Stimulated activated CD4-positive, alpha-beta T cell treated with anti-CD3 and anti-CD28 coated beads, TNF-alpha, amount 100 ng/mL, for 4 hours (primary cell): ENCODE measurements at places on chromosomes 2 and 18.

GRCh38 chr2:39119732-39120520, 925 bp downstream of the SOS1 start:
- DNase-seq, result peak; percentile 54

- no peak for DNase-seq
Observed at GRCh38 chr2:77873506-77873905, 351.3 kb upstream of the LRRTM4 start.

GRCh38 chr2:133685636-133686215, 117.5 kb upstream of the NCKAP5 start:
- no peak for DNase-seq

- no peak for DNase-seq
Observed at GRCh38 chr2:54680397-54681041, 42.9 kb upstream of the EML6 start.

- DNase-seq, result no peak
Observed at GRCh38 chr2:19648583-19648982, 253.2 kb downstream of the TTC32 start.

DNA sequence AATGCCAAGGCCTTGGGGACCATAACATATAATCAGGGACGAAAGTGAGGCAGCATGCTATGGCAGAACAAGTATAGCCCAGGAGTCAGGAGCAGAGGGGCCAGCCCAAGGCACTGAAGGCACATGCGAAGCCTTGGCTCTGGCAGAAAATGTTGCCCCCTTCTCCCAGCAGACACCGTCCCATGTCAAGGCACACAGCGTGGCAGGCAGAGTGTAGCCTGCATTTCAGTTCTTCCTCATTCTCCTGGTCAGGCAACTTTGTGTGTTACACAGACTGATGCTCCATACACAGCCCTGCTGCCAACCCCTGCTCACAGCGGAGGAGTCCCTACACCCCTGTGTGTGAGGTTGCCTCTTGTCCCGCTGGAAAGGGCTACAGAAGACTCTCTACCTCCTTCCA, 480.8 kb downstream of the BCL11A start:
- DNase-seq, result no peak

DNA sequence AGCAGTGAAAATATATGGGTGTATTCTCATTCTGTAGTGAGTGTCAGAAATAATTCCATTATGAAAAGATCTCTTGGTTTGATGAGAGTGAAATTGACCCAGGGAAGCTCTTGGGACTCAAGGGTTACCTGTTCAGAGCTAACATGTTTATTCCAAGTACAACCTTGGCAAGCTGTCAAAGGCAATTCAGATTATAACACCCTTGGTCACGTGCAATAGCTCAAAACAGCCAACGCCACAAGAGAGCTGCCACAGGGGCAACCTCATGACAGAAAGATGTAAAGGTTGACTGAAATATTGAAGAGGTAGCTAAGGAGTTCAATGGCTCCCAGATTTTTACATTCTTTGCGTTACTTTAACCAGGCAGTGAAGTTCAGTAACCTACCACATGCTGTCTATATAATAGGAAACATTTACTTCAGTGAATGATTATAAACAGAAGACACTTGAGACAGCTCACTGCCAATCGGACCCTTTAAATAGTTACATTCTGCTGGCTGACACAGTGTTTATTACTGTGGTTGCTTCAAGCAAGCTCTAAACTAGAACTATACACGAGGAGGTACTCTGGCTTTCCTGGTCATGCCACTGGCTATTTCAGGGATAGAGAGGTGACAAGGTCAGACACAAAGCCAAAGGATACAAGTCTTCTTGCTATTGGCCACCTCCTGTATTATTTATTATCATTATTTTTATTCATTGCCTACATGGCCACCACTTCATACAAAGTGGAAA, 187.3 kb downstream of the PID1 start:
- no peak for DNase-seq

DNA sequence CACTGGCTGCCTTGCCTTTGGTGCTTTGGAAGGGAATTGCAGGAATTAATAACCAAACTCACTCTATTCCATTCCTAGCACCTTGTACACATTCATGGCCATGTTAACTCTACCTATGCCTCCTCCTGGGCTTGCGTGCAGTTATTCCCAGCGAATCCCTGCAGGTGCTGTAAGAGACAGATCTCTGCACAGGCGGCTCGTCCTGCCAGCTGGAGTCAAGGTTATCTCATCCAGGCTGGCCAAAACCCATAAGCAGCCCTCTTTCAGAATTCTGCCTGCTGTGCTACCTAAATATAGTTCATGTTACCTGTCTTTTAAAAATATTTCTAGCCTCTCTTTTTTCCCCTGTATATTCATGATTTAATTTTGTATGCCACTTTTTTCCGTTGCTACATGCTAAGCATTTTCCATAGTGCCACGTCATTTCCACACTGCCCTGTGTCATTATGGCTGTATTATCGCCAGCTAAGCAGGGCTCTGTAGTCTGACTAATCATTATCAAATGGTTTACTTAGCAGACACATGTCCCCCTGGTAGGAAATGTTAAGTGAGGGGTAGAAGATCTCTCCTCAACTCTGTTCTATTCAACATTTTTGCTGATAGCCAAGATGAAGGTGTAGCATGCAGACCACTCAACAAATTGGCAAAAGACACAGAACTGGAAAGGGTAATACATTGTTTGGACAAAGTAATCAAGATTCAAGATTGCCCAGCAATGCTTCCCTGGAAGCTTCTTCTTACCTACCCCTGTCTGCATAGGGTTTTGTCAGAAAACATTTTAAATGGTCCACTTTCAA, 79.7 kb upstream of the TAF1B start:
- DNase-seq, result no peak

GRCh38 chr18:39389800-39390379, 1824.3 kb upstream of the CELF4 start:
- DNase-seq, result no peak
